IMR-90 (cell line): ENCODE measurements at places on chromosomes 1 and 21. TPM values are rescaled to one million over a fixed set of nuclear protein-coding genes. Genes with fewer than 3 reads are reported as not detected.

- no peak for DNase-seq
Observed at GRCh38 chr1:30460661-30461060, 262.7 kb downstream of the MATN1 start.

GRCh38 chr1:33350611-33351280, 29.8 kb upstream of the A3GALT2 start:
- DNase-seq, result no peak

- peak; percentile 18 for DNase-seq
Observed at GRCh38 chr1:42700006-42700405, 17.8 kb downstream of the YBX1 start.

Gene C1orf74
- total RNA-seq, result 4.2 and 4.3 TPM in 2 replicates

Gene GSTM5
- 0.28 and 0.36 TPM in 2 replicates for total RNA-seq

DNA sequence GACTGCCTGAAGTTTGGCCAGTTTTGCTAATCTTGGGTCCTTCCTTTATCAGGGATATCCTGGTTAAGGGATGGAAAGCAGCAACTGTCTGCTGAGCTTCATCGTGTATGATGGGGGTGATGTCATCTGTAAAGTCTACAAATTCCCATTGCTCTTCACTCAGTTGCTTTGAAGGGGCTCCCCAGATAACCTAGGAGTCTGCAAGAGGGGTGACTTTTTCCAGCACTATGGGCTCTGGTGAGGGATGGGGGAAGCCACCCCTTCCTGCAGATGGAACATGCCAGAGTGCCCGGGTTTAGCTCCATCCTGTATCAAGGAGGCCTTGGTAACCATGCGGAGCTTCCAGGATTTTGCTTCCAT, 28.4 kb downstream of the EDARADD start:
- no peak for DNase-seq

Gene SPRR2E
- total RNA-seq, result not detected in 2 replicates

Gene LCE6A
- not detected in 2 replicates for total RNA-seq

Gene ZNF695
- 0.54 and 1.1 TPM in 2 replicates for total RNA-seq

DNA sequence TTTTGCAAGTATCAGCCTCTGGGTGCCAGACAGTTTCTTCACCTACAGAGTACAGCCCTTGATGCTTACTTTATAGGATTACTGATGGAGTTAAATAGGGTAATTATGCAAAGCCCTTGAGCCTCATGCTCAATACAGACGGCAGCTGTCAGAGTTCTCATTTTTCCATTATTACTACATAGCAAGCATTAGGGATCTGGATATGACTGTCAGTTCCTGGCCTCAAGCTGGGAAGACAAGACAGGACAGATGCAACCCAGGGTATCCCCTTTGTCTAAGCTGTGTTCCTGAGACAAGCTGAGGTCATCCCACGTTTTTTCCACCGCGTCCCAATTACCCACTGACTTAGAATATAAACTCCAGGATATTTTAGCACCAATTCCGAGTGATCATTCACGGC, 94.4 kb downstream of the SLC35F3 start:
- no peak for DNase-seq

DNA sequence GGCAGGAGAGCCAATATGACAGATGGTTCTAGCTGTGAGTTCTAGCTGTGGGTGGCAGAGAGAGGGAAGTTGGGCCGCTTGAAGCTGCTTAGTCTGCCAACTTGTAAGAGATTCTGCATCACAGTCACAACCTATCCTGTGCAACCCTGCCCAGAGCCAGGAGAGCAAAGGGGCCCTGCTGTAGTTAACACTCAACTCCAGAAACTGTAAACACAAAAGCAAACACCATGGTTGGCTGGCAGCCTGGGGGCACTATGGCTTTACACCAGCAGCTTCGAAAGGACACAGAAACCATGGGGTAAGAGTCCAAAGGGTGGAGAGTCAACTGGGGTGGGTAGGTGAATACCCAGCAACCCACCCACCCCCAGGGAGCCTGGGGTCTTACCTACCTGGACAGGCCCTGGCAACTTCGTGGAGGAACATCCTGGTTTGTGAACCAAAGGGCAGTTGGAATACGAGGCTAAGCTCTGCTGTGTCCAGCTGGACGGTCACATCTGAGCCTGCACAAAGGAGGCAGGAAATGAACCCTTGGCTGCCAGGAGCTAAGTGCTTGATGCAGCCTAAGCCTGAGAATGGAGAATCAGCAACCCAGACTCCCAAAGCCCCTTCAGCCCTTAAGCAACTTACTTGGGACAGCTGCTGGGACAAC, 6.4 kb downstream of the INPP5B start:
- no peak for DNase-seq

DNA sequence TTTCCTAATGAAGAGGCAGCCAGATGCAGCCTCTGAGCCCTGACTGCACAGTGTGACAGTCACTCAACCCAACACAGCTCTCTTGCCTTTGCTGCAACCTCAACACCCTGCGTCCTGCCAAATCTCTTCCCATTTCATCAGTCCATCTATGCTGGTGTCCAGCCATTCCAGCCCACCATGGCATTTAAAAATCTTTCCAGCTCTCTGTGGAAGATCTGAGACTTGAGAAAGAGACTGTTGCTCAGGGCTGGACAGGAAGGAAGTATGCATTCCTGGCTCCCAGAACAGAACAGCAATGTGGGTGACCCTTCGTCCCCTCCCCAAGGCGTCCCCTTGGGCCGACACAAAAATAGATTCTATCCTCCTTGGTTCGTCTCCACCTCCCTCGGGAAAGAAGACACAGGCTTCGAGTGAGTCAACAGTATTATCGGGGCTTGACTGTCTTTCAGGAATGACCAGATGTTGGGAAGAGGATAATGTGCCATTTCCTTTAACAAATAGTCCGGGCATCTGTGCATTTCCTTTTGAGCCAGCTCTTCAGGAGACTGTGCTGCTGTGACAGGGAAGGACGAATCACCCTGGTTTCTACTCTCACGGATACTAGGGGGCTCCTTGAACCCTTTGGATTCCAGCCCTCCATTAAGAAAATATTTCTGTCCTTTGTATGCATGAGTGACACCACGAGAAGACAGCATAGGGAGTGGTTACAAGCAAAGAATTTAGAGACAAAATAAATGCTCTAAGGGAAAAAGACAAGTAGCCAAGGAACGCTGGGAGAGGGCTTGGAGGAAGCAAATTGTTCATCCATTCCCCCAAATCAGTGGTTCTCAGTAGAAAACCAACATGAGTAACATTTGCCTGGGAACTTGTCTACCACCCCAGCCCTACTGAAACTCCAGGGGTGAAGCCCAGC, 111.4 kb upstream of the CDC42BPA start:
- DNase-seq, result peak; percentile 61

- DNase-seq, result no peak
Observed at GRCh38 chr1:240094041-240094722, 2.5 kb downstream of the FMN2 start.

GRCh38 chr1:241640867-241641622, 876 bp upstream of the CHML start:
- no peak for DNase-seq

DNA sequence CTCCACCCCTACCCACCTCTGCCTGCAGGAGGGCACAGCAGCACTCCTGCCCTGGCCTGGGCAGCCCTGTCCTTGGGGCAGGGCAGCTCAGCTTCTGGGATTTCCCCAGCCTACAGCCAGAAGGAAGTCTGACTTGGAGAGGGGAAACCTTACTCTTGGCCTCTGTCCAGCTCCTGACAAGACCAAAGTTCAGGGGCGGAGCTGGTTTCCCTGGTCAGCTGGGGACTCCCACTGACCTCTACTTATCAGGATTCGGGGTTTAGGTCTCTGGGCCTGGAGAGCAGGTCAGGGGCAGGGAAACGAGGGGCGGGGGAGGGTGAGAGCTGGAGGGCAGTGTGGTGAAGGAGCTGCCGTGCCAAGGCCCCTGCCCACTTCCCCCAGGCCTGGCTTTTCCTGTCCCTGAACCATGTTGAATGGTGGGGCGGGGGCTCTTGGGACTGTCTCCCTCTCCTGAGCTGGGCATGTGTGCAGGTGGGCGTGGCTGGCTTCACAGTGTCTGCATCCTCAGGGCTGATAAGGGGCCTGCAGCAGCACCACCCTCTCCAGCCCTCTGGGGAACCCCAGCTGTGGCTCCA, 16.8 kb upstream of the ETV3 start:
- peak; percentile 52 for DNase-seq

Gene SMPDL3B
- total RNA-seq, result not detected in 2 replicates
